ENCODE measurements at places on chromosomes 6 and 20.

- no peak for DNase-seq
These were observed 723 bp downstream of the MANEA start for GRCh38 chr6:95578106-95578410.

DNA sequence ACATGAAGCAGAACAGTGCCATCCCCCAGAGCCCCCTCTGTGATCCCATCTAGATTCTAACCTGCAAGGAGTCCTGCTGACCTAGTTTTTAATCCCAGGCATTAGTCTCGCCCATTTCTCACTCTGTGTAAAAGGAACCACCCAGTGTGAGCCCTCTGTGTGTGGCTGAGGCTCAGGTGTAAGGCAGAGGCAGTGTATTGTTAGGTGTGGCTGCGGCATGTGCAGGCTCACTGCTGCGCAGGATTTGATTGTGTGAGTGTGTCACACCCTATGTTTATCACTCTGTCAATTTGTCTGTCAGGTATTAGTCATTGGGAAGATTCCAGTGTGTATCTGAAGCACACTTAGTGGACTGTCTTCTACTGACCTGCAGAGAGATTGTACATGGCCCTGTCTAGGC is 13.7 kb upstream of the CST8 start:
- no peak for DNase-seq

- no peak for DNase-seq
These were observed 46.7 kb upstream of the ISM1 start for GRCh38 chr20:13174402-13174801.

- no peak for DNase-seq
These were observed 11.2 kb downstream of the TNFRSF21 start for GRCh38 chr6:47298475-47298874.

- no peak for DNase-seq
These were observed 3.3 kb downstream of the WFDC3 start for GRCh38 chr20:45788351-45788750.

GRCh38 chr6:166724576-166724975 is 97.5 kb upstream of the RPS6KA2 start:
- DNase-seq = no peak

DNA sequence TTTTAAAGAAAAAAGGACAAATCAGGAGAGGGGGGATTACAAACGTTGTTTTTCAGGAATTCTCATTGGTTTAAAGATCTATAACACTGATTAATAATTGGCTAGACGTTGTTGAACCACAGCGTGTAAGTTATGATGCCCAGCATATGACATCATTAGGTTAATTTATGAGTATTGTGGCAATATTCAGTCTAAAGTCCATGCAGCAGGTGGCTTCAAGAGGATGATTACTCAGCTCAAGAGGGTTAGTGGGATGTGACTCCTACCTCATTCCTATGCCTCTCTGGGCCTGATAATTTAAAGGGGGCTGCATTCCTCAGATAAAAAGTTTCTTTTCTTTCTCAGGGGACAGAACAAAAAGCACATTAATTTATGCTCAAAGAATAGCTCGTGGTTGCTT is 1309.0 kb downstream of the EPHA7 start:
- DNase-seq = no peak

GRCh38 chr20:54793291-54793992 is 318.0 kb downstream of the DOK5 start:
- no peak for DNase-seq

DNA sequence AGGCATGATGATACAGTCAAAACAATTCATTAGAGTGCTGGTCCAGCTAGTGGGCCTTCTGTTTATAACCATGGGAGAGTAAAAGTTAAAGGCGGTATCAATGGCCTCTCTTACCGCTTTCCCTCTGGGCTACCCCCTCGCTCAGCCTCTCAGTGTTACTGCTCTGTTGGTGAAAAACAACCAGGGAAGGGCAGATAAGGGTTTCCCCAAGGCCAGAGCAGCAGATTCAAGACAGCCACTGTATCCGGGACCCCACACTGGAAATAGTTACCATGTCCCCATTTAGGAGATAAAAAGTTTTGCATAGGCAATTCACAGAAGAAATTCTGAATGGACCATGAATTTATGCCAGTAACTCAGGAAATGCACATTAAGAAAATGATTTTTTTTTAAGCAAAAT is 13.4 kb downstream of the SCGN start:
- no peak for DNase-seq

DNA sequence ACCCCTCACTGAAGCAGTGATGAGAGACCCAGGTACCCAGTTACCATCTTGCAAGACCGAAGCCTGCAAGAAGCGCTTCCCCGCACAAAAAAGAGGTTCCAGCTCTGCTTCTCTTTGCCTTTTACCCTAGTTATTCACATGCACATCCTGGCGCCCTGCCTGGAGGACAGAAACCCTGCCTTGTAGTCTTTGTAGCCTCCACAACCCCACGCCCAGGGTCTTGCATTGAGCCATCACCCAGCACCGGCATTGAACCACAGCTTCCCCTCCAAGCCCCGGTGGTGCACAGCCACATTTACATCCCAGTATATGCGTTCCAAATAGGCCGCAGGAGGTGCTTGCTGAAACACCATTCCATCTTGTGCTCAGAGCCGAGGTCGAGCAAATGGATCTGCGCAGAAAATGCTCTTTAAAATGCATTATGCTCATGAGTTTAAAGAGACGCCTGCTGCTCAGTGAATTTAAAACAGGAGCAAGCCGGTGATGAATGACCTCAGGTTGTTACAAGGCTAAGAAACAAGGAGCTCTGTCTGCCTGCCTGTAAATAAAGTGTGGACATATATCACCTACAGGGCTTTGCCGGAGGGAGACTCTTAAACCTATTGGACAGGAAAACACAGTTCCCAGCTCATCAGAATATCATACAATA is 61.7 kb downstream of the GNAS-AS1 start:
- DNase-seq = no peak

DNA sequence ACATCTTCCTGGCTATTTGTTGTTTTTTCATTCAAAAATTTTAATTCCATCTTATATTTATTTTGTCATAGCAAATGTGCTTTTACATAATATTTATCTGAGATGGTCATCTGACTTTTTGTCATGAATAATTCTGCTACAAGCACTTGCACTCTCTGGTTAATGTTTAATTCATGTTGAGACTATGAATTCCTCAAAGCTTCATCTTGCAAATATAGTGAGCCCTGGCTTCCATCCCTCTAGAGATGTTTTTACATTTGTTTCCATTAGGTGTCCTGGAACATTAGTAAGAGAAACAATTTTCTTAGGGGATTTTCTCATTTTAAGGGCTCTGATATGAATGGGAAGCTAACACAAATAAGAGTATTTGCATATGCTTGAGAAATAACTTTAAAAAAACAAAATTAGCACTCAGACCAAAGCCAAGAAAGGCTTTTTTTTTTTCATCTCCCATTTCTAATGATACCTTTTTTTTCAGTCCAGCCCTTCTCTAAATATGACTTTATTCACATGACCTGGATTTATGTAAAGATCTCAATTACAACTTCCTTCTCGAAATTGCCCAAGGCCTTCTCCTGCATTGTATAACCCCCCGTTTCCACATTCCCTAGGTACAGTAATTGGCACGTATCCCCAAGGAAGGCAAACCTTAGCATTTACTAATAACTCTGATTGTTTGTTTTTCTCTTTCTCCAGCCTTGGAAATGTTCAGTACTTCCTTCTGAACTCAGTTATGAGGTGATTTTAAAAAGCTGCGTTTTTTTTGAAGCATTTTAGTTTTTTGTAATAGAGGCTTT is 797.0 kb upstream of the GJE1 start:
- DNase-seq = no peak

- no peak for DNase-seq
These were observed 2.2 kb upstream of the SDCBP2 start for GRCh38 chr20:1331101-1331500.

GRCh38 chr6:55643861-55644260 is 64.9 kb upstream of the HMGCLL1 start:
- no peak for DNase-seq

DNA sequence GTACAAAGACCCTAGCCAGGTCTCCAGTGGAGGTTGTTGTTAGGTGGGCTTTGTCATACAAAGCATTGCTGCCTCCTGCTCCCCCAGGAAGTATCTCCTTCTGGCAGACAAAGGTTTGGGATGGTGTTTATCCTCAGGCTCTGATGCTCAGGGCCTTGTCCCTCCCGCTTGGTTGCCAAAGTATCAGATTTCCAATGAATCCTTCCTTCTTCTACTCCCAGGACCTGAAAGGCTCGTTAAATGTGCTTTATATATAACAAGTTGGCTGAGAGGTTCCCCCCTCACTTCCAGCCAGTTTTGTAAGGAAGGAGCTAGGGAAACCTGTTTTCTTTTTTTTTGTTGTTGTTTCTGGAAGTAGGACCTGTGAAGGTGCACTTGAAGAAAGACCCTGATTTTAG is 14.4 kb downstream of the PTK7 start:
- DNase-seq = peak; percentile 24

GRCh38 chr6:42751055-42751454 is 5.2 kb upstream of the TBCC start:
- DNase-seq = no peak

DNA sequence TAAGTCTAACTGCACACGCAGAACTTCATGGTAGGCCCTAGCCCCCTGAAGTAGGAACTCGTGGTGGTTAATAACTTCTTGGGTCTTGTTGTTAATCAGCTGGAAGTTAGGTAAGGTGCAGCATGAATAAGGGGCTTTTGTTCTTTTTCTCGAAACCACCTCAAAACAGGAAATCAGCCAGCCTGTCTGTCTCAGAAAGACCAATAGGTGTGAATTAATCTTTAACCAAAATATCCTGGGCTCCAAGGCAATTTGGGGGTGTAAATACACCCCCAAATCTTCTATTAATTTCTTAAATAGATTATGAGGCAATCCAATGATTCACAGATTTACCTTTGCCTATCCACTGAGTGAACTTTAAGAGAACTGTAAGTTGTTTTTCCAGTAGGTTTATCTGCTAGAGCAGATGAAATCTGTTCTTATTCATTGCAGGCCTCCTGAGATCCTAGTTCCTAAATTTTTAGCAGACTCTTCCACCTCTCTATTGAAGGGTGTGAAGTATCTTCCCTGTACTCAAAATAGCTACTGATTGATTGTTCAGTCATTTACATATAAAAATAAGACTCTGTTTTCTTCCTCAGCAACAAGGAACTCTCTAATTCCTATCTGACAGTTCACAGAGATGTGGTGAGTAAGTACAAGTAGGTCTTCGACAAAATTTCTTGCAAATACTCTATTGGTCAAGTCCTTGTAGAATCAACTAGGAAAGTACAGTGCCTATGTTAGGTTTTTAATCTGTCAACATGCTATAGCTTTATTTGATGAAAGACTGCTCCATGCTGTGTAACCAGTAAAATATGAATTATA is 427.1 kb upstream of the NOX3 start:
- no peak for DNase-seq

DNA sequence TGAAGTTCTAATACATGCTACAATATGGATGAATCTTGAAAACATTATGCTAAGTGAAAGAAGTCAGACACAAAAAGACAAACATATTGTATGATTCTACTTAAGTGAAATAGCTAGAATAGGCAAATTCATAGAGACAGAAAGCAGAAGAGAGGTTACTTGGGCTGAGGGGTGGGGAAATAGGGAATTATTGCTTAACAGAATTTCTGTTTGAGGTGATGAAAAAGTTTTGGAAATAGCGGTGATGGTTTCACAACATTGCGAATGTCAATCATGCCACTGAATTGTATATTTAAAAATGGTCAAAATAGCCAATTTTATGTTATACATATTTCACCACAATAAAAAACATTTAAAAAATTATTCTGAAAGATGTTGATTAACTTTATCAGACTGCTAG is 6.1 kb downstream of the SLC26A8 start:
- DNase-seq = no peak

GRCh38 chr20:20491784-20492264 is 123.9 kb downstream of the INSM1 start:
- DNase-seq = no peak

DNA sequence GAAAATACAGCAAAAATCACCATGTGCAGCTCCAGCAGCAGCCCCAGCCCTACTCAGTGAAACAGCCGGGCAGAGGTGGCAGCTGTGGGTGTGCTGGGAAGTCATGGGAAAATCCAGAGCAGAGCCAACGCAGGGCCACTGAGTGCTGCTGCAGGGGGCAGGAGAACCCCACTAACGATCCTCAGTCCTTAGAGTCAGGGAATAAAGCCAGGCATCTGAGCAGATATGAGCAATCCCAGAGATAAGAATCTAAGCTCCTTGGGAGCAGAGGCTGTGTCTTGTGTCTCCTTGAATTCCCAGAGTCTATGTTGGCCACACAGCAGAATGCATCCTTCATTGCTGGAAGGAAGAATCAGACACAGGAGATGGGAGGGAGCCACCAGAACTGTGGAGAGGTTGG is 493.1 kb upstream of the MAP3K7 start:
- DNase-seq = no peak

GRCh38 chr20:61975407-61976129 is 90.1 kb downstream of the TAF4 start:
- no peak for DNase-seq

DNA sequence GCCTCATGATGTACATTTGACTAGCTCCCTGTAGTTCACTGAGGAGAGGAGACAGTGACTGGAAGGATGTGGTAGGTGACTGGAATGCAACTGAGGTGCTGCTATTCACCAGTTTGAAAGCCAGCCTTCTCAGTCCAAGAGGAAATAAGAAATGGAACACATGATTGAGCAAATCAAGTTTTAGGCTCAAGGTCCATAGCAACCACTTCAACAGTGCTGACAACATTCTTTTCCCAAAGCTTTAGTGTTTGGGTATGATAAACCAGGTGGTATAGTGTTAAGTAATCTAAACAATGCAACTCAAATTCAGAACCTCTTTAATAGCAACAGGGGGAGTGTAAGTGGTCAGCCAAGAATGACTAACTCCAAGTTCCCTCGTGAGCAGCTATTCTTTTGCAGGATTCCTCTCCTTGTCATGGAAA is 9.2 kb downstream of the ZHX3 start:
- DNase-seq = peak; percentile 85

- DNase-seq = no peak
These were observed 55.1 kb downstream of the GCNT2 start for GRCh38 chr6:10576226-10576625.

DNA sequence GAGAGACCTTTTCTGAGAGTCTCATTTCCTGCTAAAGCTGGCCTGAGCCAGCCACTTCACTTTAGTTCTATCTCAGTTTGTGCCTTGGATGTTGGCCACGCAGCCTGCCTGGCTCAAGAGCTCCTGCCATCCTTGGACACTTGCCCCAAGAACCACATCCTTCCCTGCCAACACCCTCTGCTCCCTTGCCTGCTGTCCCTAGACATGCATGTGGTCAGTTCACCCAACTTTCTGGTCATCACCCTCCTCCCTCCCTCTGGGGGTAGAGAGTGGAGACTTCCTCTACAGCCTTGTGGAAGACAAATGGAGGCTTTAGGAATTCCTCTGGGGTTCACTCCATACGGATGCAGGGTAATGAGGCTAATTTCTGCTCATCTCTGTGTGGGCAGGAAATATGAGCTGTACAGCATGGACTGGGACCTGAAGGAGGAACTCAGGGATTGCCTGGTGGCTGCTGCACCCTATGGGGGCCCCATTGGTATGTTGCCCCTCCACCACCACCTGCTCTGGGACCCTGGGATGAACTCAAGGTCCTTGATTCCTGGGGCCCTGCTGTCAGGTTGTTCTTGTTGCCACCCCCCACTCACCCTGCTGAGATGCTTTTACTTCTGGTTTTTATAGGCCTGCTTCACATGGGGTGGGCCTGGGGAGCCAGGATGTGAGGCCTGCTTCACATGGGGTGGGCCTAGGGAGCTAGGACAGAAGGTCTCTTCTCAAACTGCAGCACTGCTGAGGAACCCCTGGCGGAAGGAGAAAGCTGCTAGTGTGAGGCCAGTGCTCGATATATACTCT is 13.8 kb upstream of the PTPRA start:
- DNase-seq = peak; percentile 97

- peak; percentile 97 for DNase-seq
These were observed 45.6 kb upstream of the RAB23 start for GRCh38 chr6:57267586-57268293.
